ENCODE measurements at places on chromosomes 7 and 10. TPM values are rescaled to one million over a fixed set of nuclear protein-coding genes. Genes with fewer than 3 reads are reported as not detected.

The HSPA12A gene
- total RNA-seq, result 15.9 TPM

The GDF10 gene
- total RNA-seq, result 3.0 TPM

GRCh38 chr10:122341141-122341810, 33.2 kb upstream of the PLEKHA1 start:
- DNase-seq, result no peak

- no peak for DNase-seq
These were observed 5.9 kb downstream of the AGR3 start for GRCh38 chr7:16875861-16876260.

DNA sequence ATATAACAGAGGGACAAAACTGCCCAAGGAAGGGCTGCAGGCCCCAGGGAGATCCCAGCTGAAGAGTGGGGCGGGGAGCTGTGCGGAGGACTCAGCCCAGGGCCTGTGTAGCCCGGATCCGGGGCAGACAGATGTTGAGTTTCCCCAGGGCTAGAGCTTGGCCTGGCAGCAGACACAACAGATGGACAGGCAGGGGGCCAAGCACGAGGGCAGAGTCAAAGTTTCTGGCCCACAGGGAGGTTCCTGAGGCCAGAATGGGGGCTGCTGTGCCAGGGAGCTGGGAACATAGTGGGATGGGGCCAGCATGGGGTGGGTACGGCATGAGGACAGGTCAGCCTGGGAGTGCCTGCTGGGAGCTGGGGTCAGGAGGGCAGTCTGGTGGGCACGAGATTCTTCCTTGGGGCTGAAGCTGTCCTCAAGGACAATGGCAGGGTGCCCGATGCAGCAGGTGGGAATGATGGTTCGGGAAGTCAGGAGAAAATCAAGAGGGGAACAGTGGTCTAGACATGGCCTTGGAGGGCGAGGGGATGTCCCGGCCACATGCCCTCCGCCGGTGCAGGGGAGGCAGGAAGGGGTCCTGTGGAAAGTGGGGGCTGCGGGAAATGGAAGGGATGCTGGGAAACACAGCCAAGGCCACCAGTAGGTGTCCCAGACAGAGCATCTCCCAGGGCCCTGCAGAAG, 519.1 kb upstream of the FOXK1 start:
- DNase-seq, result peak; percentile 60

- DNase-seq, result no peak
These were observed 13.9 kb downstream of the VSTM2A start for GRCh38 chr7:54556121-54556520.

Data from right cardiac atrium (tissue), 5 donors.